ENCODE measurements at places on chromosomes 11 and 22.

DNA sequence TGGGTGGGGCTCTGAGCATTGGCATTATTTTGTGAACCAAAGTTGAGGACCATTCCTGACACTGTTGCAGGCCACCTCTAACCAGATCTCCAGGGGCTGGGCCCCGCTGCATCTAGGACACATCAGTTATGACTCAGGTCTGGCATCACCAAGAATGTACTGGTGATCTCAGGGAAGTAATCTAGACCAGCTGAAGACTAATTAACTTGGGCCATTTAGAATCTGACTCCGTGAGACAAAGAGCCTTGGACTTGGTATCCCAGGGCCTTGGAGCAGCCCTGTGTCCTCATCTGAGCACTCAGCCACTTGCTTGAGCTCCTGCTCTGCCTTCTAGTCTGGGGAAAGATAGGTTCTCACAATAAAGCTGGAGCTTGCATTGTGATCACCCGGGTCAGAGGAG, 200.6 kb downstream of the KIRREL3 start:
- peak; percentile 56 for DNase-seq

DNA sequence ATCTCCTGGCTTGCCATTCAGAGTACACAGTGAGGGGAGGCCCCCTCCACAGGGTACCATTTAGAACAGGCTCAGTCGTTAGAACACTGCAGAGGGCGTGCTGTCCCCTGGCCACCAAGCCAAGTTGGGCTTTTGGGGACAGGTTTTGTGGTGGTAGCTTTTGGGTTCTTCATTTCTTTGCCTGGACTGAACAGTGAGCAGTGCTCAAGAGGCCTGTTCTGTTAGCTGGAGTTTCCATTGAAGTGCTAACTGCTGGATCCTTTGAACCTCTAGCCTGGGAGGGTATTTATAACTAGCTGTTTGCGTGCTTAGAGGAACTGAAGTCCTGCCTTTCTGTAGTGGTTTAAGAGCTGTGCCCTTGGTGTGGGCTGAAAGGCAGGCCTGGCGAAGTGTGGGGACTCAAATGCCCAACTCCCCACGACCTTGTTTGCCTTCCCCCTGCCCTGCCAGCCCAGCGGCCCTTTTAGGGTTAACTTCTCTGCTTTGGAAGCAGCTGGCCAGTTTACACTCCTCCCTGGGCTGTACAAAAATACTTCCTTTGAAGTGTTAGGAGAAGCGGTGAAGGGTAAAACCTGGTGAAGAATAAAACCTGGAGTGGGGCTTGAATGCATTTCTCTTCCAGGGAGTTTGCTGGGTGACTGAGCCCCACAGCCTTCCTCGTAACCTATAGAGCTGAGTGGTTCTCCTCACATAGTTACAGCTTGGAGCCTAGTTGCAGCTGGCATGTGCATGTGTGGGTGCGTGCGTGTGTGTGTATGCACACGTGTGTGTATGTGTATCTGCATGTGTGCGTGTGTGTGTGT, 34.6 kb downstream of the ZNRF3 start:
- DNase-seq: no peak

DNA sequence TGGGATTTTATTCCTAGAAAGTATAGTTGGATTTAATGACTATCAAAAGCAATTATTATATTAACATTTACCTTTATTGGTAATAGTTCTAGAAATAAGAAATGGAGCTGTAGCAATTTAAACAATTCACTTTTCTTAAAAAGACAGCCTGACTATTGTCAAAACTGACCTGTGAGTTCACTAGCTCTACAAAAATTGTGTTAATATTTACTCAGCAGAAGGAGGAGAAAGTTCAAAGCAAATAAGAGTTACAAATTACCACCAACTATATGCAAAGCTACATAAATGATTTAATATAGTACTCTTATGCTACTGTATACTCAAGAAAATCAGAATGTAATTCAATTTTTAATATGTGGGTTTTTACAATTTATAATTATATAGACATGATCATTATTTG, 310.0 kb downstream of the DCDC1 start:
- DNase-seq: no peak

- DNase-seq: no peak
Measured at GRCh38 chr22:37275622-37276021, 6.7 kb upstream of the CYTH4 start.

DNA sequence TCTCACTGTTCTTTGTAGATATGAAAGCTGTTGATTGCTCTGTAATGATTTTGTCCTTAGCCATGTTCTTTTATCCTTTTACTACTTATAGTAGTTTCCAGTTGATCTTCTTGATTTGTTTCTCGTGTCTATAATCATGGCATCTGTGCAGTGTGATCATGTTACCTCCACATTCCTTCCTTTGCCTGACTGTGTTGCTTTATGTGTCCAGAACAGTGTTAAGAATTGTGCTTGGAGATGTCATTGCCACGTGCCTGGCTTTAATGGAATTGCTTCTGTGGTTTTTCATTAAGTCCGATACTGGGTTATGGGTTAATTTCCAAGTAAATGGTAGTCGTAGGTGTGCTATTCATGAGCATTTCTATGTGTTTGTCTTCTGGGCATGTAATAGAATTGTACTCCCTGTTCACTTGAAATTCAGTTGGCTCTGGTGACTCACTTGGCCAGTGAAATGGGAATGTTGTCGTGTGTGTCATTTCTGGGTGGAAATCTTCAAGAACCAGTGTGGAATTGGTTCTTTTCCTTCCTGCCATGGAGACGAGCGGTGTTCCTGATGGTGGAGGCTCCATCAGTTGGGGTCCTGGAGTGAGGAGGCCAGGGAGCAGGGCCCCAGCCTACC, 6.8 kb downstream of the GTSE1 start:
- DNase-seq: peak; percentile 40

DNA sequence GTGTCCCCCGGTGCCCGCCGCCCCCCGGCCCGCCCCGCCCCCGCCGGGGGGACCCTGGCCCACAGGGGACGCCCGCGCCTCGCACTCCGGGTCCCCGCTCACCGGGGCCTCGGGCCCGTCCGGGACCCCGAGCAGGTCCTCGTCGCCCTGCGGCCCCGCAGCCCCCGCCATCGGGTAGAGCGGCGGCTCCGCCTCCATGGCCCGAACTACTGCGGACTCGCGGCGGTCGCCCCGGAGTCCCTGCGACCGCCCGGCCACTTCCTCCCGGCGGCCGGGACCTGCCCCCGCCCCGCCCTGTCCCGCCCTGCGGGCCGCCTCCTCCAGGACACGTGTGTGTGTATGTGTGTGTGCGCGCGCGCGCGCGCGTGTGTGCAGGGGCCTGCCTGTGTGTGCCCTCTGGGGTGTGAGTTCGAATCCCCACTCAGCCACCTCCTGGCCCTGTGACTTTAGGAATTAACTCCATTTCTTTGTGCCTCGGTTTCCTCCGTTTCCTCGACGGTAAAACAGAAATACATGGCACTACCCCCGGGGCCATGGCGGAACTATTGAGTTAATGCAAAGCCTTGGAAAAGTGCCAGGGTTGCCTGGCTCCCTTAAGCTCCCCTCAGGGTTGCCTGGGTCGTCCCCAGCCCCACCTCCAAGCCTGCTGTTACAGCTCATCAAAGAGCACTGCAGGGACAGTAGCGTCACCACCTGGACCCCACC, at the start of gene UNC93B1:
UNC93B1 (minus strand) TSS at position 252 of the 705 bp plus-strand sequence; CDS start at position 198, 54 bp downstream.
- DNase-seq: peak; percentile 88

- peak; percentile 0 for DNase-seq
Measured at GRCh38 chr11:60029015-60029632, 11.1 kb upstream of the OOSP2 start.

GRCh38 chr11:68002938-68003845, 705 bp downstream of the UNC93B1 start:
- no peak for DNase-seq

GRCh38 chr11:123301013-123301591, 106.1 kb upstream of the CLMP start:
- peak; percentile 38 for DNase-seq

DNA sequence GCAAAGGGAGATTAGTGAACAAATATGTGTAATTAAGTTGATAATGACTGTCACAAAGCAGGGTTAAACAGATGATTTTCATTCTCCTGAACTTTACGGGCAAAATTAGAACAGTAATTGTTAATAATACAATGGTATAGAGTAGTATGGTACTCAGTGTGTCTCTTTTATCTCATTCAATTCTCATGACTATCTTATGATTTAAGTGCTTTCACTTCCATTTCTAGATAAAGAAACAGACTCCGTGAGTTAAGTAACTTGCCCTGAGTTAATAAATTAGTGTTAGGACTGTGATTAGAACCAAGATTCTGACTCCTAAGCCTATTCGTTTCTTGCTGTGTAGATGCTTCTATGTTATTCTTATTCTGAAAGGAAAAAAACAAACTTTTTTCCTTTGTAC, 22.0 kb downstream of the PIH1D2 start:
- no peak for DNase-seq

GRCh38 chr11:78074756-78075155, 4.9 kb downstream of the NDUFC2 start:
- DNase-seq: peak; percentile 18

DNA sequence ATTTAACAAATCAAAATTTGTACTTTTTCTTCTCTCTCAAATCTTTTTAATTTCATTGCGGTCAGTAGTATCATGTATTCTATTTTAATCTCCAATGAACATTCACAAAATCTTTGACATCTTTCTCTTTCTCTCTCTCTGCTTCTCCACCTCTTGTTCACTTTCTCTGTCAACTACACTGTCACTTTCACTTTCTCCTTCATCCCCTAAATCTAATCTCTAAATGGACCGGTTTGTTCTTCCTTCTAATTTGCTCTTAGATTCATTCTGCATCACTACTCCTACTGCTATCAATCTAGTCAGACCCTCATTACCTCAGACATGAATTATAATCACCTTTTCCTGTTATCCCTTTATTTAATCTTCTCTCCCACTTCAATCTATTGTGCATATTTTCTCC, 18.6 kb downstream of the CCDC73 start:
- DNase-seq: no peak

- DNase-seq: peak; percentile 33
Measured at GRCh38 chr11:67303835-67304411, 593 bp downstream of the SSH3 start.

DNA sequence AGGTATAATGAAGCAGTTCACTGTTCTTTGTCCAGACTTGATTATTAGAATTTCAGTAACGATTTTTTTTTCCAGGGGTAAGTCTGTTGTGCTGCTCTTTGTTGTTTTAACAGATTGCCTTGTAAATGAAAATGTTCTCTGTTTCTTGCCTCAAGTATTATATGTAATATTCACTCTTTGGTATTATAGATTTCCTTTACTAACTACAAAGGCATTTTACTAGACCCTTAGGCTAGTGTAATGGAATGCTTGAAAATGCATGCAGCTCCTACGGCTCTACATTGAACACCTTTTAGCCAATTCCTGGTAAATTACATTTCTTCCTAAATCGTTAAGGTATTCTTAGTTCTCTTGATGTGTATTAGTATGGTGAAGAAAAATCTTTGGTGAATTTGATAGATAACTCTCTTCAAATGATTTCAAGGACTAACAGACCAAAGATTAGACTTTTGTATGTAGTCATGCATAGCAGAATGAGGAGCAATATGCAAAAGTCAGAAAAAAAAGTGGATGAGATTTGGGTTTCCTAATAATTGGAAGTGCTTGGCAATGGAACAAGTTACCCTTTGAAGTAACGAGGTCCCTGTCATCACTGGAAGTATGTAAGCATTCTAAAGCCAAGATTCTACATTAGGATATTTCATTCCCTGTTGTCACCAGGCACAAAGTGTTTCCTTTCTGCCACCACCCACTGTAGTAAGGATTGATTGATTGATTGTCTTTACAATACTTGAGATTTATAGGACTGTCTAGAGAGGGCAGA, 113.1 kb downstream of the DBX1 start:
- peak; percentile 53 for DNase-seq

GRCh38 chr11:132620423-132620822, 911.9 kb downstream of the OPCML start:
- DNase-seq: no peak

DNA sequence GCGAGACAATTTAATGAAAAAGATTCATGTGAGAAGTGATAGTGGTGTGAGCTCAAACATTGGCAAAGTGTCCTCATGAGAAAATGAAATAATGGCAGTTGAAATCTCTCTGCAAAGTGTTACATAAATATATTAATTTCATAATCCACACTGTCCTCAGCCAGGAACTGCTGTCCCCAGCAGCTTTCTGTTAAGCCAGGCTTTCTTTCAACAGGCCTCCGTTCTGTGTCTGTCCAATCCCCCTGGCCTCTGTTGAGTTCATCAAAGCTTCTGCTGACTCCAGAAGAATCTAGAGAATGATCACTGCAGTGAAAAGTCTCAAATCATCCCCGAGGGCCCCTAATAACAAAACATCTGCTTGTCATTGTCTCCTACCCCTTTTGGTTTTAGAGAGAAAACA, 10.0 kb upstream of the ASCC2 start:
- no peak for DNase-seq

DNA sequence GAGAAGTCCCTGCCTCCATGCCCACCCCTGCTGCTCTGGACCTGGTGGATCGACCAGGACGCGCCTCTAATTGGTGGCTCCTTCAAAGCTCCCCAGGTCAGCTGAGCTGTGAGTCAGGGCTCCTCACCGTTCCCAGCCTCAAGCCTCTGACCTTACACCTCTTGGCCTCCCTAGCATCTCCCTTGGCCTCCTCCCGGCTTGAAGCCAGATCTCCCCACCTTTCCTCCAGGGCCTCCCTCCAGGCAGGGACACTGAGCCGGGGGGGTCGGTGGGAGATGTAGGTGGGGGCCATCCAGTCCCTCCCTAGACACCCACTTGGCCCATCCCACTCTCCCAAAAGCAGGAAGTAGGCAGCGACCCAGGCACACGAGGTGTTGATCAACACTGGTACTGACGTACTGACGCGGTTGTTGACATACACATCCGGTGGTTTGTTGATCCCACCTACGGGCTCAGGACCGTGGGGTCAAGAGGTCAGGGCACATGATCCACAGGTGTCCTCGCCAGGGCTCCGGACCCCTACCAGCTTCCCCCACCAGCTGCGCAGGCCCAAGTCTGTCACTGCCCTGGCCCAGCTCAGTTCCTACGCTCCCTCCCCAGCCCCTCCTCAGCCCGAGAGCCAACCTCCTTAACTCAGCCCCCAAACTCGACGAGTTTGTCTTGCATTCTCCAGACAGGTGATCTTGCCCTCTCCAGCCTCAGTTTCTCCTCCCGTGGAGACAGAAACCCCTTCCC, 802 bp downstream of the ATG2A start:
- peak; percentile 49 for DNase-seq

DNA sequence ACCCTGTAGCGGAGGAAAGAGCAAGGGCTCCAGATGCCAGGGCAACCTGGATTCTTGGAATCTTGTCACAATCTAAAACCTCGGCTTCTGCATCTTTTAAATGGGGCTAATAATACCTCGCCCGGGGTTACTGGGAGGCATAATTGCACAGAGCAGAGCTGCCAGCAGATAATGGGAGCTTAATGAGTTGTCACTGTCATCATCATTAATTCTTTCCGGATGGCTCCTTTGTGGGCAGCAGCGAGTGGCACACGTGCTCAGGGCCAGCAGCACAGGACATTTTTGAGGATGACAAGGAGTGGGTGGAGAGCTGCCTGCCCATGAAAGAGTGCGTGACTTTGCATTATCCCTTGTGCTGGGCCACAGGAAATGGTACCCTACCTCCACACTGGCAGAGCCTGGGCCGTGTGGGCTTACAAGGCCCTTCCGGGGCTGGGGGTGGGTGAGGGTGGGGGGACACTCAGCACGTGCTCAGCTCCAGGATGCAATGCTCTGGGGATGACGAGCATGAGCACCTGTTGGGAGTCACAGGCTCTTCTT, 5.7 kb downstream of the PDGFB start:
- DNase-seq: no peak

Data from EL (cell line).